Gastroesophageal sphincter (tissue), 4 donors: ENCODE measurements at places on chromosomes 4 and X.

GRCh38 chr4:78591404-78591803 is 39.8 kb downstream of the ANXA3 start:
- no peak for ATAC-seq

DNA sequence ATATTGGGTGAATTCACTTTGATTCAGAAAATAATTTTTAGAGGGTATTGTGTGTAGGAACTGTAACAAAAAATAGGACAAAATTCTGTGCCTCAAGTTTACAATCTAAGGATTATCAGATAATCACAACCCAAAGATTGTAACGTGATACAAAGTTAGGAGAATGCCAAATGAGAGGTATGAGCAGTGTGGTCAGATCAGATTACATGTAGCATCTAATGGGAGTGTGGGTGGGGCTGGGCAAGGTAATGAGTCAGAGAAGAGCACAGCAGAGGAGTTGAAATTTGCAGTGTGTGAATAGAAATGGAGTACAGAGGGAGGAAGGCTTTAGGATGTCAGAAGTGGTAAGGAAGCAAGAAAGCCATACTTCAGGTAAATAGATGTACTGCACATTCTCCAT is 103.4 kb upstream of the TEX13A start:
- no peak for ATAC-seq

GRCh38 chr4:173171098-173171497 is 2.5 kb downstream of the GALNT7 start:
- ATAC-seq, result no peak

- no peak for ATAC-seq
Observed at GRCh38 chrX:13966071-13966792, 63.5 kb downstream of the GEMIN8 start.
